ENCODE measurements at places on chromosomes 16 and 17.

DNA sequence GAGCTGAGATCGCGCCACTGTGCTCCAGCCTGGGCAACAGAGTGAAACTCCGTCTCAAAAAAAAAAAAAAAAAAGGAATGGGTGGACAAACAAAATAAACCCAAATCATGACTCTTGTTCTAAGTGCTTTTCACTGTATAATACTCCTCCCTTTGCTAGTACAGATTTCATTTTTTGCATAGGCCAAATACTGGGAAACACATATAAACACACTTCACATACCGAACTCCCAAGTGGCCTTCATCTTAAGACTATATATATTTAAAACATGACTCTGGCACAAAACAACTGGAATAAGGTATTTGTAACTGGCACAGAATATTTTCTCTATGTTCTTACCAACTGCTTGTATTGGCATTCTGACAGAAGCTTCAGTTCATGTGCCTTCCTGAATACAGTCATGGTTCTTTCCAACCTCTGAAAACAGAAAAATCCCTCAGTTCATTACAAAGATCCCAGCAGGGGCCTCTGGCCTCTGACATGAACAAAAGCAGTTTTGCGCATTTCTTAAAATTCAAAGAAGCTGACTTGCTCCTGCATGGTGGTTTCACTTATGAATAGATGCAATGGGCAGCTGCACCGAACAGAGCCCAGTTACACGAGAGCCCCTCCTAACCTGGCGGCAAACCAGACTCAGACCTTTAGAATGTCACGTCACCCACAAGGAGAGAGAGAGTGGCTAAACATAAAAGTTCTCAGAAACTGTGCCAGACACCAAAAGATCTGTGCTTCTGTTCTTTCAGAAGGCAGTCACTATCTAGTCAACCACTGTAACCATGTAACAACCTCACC lies 19.1 kb upstream of the COPRS start:
- DNase-seq, result no peak

- DNase-seq, result no peak
These were observed 24.4 kb downstream of the RBL2 start for GRCh38 chr16:53458635-53459034.

DNA sequence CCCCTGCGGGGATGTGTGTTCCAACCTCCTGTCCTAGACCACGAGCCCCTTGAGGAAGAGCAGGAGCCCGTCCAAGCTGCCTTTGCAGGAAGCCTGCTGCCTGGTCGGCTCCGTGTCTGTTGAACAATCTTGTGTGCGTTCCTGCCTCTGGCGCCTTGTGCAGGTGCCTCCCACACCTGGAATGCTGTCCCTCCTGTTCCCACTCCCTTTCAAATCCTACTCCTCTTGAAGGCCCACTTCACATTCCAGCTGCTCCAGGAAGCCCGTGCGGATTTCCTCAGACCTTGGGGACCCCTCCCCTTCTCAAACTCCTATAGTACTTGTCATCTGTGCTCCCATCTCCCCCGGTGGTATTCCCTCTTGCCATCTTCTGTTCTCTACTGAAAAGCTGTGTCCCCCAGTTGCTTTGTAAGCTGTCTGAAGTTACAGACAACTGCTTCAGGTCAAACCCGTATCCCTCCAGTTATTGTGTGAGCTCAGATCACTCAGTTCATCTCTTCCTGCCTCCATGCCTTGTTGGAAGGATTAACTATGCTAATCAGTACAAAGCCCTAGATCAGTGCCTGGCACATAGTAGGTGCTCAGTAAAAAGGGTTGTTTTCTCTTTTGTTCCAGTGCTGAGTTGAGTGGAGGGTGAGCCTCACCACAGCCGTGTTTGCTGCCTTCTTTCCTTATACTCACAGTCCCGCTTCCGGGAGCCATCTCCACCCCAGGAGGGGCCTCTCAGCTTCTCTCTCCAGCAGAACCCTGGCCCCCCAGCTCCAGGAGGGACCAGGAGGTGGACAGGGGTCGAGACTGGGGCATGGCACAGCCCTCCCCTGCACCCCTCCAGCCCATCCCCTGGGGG lies 241.8 kb upstream of the CIBAR2 start:
- peak; percentile 90 for DNase-seq

DNA sequence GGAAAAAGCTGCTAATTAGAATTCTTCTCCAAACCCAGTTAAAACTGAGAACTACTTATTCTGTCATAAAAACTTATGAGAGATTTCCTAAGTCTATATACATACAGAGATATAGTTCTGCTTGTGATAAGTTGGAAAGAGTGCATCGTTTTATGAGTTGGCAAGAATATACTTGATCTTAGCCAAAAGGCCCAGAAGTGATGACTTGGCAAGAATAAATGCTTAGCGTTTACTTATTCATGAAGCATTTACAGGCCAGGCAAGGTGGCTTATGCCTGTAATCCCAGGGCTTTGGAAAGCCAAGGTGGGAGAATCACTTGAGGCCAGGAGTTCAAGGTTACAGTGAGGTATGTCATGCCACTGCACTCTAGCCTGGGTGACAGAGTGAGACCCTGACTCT lies 81.7 kb downstream of the CYB561 start:
- DNase-seq, result no peak

- DNase-seq, result peak; percentile 24
These were observed 560 bp downstream of the TELO2 start for GRCh38 chr16:1493746-1494094.

DNA sequence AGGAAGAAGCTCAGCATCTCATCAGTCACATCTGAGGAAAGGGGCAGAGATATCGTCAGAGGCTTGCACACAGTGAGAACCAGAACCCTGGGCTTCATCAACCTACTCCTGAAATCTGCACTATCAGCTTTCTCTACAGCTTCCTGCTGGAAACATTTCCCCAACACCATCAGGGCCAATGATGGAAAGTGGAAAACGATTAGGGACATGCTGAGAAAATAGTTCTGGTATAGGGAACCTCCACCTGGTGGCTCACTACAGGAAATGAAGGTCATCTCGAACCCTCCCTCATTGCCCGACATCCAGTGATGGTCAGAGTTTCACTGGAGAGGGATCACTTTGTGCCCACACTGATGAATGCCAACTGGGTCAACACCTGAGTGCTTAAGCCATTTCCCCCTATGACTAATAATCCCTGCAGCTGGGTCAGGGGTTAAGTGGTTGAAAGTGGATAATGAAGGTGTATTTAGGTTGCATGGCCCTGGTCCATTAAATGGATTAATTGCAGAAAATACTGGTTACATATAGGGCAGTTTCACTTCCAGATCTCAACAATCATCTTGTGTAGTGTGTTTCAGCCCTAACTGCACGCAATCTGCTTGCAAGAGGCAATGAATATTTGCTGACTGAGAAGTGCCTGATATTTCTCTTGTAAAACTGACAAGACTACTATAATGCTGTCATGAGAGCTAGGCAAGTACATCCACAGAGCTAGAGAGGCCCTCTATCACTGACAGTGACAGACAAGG lies 43.1 kb upstream of the GSG1L start:
- no peak for DNase-seq

DNA sequence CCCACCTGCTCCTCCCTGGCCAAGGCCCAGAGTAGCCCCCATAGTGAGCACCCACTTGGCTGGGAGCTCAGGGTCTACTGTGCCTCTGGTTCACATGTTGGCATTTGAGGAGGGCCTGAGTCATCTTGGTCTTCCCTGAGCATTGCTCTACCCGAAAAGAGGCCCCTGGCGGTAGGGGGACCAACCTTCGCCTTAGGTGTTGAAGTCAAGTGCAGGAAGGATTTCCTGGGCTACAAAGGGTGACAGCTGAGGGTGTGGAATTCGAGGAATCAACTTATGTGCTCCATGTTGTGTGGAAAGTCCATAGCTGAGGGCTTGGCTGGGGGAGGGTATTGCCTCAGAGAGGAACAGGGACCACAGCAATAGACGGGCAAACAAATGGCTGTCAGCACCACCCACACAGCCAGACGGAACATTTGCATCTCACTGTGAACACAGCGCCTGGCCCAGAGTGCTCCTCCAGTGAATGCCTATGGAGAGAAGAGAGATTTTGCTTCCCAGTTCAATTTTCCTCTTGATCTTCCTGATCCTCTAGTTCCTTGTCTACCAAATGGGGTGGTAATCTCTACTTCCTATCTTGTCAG lies 35.6 kb upstream of the NGFR start:
- peak; percentile 43 for DNase-seq

DNA sequence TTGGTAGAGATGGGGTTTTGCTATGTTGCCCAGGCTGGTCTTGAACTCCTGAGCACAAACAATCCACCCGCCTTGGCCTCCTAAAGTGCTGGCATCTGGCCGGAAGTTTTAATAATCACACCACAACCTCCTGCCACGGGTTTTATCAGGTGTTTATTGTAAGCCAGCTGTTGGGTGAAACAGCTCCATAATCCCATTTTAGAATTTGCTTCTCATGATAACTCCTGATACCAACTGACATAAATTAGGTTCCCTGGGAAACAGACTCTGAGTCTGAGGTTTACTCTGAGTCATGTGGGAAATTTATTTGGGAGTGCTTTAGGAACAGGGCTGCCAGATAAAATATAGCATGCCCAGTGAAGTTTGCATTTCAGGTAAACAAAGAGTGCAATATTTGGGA lies 122.6 kb upstream of the MED13 start:
- peak; percentile 6 for DNase-seq

- DNase-seq, result no peak
These were observed 224.7 kb upstream of the IRX3 start for GRCh38 chr16:54511222-54511731.

DNA sequence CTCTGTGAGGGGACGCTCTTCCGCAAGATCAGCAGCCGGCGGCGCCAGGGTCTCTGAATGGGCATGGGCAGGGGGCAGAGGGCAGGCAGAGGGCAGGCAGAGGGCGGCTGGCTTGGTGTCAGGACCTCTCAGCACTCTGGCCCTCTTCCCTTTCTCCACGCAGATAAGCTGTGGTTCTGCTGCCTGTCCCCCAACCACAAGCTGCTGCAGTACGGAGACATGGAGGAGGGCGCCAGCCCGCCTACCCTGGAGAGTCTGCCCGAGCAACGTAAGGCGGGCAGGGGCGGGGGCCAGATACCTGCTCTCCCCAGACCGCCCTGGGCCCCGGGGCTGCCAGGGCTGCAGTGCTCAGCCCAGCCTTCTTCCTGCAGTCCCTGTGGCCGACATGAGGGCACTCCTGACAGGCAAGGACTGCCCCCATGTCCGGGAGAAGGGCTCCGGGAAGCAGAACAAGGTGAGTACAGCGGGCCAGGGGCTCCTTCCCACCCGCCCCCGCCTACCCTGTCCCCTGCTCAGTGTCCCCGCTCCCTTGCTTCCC lies 4.1 kb downstream of the ELMO3 start:
- DNase-seq, result no peak

- DNase-seq, result no peak
These were observed 5.5 kb downstream of the TMEM132E start for GRCh38 chr17:34584805-34585416.

- no peak for DNase-seq
These were observed 12.1 kb downstream of the PIMREG start for GRCh38 chr17:6456321-6456720.

DNA sequence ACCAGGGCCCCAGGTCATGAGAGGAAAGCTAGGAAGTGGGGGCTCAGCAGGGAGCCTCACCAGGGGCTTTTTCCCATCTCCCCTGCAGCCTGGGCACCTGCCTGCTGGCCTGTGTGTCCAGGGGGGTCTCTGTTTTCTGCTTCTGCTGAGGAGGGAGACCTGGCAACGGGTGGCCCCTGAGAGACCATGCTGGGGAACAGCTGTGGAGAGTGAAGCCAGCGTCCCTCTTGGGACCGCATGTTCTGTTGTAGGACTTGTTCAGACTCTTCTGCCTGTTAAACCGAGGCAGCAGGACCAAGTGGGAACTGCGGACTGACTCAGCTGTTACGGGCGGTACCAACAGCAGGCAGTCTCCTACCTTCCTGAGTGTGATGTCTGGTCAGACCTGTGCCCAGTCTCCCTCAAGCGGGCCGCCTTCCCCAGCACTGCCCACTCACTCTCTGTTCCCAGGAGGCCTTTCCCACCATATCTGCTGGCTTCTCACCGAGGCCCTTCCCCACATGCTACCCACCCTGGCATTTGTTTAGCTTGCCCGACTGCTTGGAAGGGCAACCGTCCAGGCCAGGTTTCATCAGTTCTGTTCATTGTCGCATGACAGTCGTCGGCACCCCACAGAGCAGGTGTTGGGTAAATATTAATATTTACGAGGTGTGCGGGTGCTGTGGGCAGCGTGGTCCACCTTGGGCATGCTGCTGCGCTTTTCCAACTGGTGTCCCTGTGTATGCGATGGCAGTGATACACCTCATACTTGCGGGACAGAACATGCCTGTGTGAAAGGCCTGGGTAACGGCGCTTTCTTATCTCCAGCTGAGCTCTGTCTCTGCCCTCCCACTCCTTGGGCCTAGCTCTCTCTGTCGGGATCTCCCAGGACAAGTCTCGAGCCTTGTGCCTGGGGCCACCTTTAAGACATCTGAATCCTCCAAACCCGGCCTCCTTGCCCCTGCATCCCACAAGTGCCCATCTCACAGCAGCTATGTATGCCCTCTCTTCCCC lies 69.4 kb downstream of the MPRIP start:
- DNase-seq, result no peak

DNA sequence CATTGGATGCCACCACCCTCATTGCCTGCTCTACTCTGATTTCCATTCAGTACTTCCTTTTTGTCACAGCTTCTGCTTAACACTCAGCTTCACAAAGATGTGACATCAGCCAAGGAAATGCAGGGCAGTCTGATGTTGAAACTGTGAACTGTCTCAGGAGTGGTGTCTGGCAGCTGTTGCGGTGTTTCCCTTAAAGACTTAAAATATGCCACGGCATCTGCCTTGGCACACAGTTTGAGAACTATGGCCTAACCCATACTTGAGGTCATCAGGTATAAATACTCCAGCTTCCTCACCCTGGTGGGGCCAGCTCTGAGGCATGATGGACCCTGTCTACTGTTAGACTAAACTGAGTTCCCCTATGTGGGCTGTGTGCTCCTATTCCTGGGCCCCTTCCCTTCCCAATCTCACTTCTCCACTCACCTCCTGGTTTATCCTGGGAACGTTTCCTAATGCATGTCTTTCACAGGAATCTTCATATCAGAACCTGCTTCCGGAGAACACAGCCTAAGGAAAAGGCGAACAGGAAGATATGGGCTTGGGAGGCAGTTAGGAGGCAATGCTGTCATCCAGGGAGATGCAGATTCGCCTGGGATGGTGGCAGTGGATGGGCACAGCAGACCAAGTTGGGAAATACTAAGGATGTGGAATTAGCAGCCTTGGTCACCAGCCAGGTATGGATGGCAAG lies 96.5 kb downstream of the WSCD1 start:
- DNase-seq, result no peak

- no peak for DNase-seq
These were observed 1.3 kb downstream of the GNGT2 start for GRCh38 chr17:49209061-49209571.

DNA sequence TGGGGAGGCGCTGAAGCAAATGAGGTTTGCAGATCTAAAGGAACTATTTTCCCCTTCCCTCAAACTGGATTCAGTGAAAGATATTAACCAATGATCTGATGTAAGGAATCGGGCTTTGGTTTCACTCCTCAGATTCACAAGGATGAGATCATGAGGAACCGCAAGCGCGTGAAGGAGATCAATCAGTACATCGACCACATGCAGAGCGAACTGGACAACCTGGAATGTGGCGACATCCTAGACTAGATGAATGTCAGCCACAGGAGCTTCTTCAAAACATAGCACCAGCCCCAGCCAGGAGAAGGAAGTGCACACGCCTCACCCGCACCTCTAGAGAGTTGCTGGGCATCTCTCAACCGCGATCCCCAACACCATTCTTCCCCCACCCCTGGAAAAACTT lies 22.5 kb downstream of the ATPAF2 start:
- DNase-seq, result no peak

Measured in ELF-1 (cell line).